Renal cortical epithelial cell (primary cell): ENCODE measurements at places on chromosomes 2 and 18. TPM values are rescaled to one million over a fixed set of nuclear protein-coding genes. Genes with fewer than 3 reads are reported as not detected.
A peak's percentile ranks its signal among the peaks of the same experiment; 100 is the strongest.

The EMILIN1 gene
- 0.30 and 0.69 TPM in 2 replicates for total RNA-seq

The ZC3H8 gene
- 9.9 and 11.2 TPM in 2 replicates for total RNA-seq

The SULT1C4 gene
- 37.2 and 47.7 TPM in 2 replicates for total RNA-seq

The ADGRF3 gene
- total RNA-seq, result 0.10 TPM in 1 of 2 replicates, not detected in the other

The FOSL2 gene
- total RNA-seq, result 128 and 349 TPM in 2 replicates

The RND3 gene
- 208 and 316 TPM in 2 replicates for total RNA-seq

The CHST9 gene
- total RNA-seq, result 4.5 and 44.3 TPM in 2 replicates

The ECEL1 gene
- total RNA-seq, result 0.65 TPM in 1 of 2 replicates, not detected in the other

The NUP35 gene
- total RNA-seq, result 16.1 and 18.8 TPM in 2 replicates

The ALPI gene
- not detected in 2 replicates for total RNA-seq

The SDC1 gene
- 132 and 222 TPM in 2 replicates for total RNA-seq

DNA sequence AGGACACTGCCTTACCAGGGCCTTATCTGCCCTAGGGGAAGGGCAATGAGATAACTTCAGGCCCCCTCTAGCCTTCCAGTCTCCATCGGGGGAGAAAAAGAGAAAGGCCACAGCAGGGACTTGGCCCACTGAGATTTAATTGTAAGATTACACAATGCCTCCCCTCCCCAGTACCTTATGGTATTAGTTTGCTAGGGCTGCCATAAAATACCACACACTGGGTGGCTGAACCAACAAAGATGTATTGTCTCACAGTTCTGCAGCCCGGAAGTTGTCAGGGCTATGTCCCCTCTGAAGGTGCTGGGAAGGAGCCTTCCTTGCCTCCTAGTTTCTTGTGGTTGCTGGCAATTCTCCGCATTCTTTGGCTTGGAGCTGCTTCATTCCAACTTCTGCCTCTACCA lies 34.8 kb upstream of the SPATA3 start:
- peak; percentile 59 for DNase-seq

DNA sequence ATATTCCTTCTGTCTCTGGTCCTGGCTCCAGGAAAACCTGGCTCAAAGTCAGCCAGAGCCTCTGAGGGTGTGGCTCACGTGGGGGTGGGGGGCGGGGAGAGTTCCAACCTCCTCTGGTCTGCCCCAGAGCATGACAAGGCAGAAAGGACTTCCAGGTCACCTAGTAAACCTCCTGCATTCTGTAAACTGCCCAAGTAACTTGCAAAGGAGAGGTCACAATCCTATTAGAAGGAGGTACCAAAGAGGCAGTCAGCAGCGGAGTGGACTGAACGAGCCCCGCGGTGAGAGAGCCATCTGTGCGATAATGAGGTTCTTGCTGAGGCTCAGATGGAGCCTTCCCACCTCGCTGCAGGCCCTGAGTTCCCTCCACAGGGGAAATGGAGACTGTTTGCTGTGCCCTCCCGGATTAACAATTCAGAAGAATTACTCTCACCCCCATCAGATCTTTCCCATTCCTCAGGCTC lies 58.9 kb upstream of the GATA6 start:
- DNase-seq, result no peak

GRCh38 chr2:158305501-158305900 lies 151.1 kb downstream of the CCDC148 start:
- no peak for DNase-seq

DNA sequence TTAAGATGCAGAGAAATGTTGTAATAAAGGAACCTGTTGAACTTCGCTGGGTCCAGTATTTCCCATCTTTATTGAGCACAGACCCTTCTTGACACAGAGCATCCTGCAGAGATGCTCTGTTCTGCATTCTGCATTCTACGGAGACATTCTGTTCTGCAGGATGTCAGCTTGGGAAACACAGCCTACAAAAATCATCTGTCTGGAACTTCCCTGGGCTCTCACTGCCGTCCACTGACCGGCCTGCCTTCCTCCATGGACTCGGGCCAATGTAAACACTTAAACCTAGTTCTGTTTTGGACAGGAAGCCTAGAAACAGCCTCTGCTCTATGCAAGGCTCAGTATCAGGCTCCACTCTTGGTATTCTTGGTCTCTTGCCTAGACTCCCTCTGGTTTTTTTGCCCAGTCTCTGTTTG lies 90.0 kb upstream of the PPP1CB start:
- DNase-seq, result peak; percentile 91

- DNase-seq, result peak; percentile 86
These were observed 80.4 kb downstream of the SH3RF3 start for GRCh38 chr2:109209412-109209811.

GRCh38 chr2:43034921-43035320 lies 191.5 kb downstream of the ZFP36L2 start:
- no peak for DNase-seq

- no peak for DNase-seq
These were observed 24.2 kb downstream of the LIPG start for GRCh38 chr18:49585781-49586663.

DNA sequence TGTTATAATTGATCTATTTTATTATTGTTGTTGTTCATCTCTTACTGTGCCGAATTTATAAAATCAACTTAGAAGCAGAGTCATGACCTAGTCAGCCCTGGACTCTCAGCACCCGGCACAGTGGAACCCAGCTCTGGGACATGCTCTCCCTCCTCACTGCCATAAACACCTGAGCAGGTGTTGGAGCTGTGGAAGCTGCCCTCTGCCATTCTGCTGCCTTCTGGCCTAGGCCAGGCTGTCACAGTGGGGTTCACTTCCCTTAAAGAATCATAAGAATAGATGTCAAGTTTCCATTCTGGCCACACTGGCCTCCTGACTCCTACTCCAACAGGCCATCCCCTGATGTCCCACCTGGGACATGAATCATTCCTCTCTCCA lies 192.2 kb downstream of the ZFP36L2 start:
- no peak for DNase-seq

DNA sequence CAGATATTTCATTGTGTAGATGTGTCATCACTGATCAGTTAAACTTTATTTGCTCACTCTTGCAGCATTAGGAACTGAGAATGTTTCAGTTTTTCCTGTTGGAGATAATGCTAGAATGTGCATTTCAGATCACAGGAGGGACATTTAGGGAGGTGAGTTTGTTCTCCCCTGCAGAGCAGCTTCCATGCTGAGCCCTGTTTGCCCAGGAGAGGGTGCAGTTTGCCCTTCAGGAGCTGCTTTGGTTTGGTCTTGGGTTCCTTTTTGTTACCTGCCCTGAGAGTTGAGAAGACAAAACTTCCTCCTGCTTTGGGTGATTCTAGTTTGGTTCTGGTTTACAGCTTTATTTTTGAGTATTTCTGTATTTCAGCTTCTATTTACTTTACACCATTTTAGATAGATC lies 49.9 kb downstream of the DGKD start:
- DNase-seq, result peak; percentile 53

- DNase-seq, result no peak
These were observed 53.3 kb upstream of the COL5A2 start for GRCh38 chr2:189232759-189233406.

- peak; percentile 45 for DNase-seq
These were observed 12.9 kb upstream of the GLI2 start for GRCh38 chr2:120722568-120723421.

GRCh38 chr2:127479219-127479825 lies 47.0 kb downstream of the IWS1 start:
- peak; percentile 74 for DNase-seq

DNA sequence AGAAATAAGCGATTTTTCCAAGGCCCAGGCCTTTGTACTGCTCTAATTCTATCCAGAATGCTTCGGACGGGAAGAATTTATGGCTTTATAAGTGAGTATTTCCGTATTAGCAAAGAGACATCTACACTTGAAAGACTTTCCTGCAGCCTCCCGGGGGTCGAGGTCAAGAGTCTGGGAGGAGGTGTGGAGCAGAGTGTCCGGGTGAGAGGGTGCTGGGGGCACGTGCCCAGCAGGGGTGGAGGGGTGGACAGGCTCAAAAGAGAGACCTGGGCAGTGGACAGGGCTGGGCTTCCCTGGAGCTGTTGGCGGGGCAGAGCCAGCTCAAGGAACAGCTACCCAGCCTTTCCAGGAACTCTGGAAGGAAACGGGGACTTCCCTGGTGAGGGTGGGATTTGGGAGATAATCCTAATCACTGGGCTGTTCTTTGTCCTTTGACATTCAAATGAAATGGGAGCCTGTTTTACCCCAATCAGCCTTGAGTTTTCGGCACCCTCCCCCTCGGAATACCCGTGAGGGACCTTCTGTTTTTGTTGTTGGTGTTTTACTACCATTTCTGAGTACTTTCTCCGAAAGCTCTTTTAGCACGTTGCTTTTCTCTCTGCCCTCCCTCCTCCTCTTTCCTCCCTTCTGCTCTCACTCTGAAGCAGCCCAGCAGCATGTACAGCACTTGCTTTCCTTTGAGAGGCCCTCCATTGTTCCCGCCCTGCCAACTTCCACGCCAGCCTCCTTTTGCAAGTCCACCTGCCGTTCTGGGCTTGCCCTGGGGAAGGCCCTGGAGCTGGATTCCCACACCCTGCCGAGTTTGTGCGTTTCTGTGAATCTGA lies 164.7 kb downstream of the AGAP1 start:
- DNase-seq, result no peak

GRCh38 chr18:48948112-48949049 lies 2.4 kb downstream of the SMAD7 start:
- no peak for DNase-seq

GRCh38 chr2:32558492-32558891 lies 69.4 kb upstream of the TTC27 start:
- DNase-seq, result no peak

DNA sequence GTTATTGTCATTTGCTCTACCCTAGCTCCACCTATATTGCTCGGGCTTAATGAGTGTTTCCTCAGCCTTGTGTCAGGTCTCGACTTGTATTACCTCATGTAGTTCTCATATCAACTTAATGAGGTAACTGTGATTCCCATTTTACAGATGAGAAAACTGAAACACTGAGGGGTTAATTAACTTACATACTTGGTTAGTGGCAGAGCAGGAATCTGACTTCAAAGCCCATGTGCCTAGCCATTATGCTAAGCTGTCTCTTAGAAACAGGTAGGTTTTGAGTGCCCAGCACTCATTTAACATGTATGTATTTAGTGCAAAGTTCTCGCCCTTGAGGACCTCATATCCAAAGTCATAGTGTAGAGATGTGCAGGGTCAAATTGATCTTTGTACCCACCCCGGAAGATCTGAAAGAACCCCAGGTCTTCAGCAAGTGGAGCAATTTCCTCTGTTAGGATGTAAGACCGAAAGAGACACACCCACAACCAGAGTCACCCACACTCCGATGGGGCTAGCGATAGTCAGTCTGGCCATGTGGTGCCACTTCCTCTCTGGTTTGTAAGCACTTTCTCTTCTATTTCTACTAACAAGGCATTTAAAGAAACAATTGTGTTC lies 121.0 kb upstream of the SLC39A10 start:
- no peak for DNase-seq

DNA sequence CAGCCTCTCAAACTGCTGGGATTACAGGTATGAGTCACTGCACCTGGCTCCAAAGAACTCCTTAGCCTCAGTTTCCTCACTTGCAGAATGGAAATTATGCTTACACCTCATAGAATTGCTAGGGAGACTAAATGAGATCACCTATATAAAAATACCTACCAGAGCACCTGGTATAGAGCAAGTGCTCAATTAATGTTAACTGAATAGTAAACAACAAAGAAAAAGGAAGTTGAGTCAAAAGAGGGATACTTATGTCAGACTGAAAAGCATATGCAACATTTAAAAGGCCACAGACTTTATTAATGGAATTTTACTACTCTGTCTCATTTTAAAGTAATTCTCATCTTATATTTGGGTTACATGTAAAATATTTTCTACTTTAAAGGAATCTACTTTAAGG lies 138.3 kb upstream of the SMAD7 start:
- no peak for DNase-seq

- no peak for DNase-seq
These were observed 157.6 kb downstream of the ARL6IP6 start for GRCh38 chr2:152875701-152876695.

- DNase-seq, result peak; percentile 67
These were observed 589 bp upstream of the DAW1 start for GRCh38 chr2:227870710-227871374.

- no peak for DNase-seq
These were observed 186.9 kb downstream of the MYO1B start for GRCh38 chr2:191432121-191432520.

GRCh38 chr2:49753344-49753985 lies 599.1 kb upstream of the FSHR start:
- DNase-seq, result peak; percentile 43

DNA sequence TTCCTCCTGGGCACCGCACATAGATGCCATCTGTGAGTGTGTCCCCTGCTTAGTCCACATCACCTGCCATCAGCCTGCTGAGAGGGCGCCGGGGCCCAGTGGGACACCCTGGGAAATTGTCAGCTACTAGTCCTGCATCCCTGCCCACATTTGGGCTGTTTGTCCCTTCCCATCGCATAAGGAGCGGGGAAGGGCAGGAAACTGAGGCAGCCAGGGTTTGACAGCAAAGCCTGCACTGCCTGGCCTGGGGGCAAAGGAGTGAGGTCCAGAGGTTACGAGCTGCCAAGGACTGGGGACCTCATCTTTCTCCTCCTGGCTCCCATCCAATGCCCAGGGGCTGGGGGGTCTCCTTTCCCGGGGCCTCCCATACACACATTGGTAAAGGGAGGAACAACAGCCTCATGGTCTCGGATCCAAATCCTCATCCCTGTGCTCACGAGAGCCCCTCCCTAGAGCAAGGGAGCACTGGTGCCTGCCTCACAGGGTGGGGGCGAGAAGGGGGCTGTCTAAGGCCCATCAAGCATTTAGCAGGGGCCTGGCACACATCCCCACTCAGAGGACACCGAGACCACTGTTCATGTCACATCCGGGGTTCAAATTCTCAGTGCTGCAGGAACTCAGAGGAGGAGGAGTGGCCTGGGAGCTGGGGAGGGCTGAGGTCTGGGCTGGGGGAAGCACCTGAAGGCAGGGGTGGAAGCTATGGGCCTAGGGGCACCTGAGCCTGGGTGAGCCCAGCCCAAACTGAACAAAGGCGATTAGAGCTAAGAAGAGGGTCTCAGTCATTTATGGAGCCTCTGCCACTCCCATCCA lies 113.8 kb downstream of the SMAD7 start:
- DNase-seq, result no peak

GRCh38 chr2:54149638-54150441 lies 34.4 kb downstream of the ACYP2 start:
- no peak for DNase-seq

DNA sequence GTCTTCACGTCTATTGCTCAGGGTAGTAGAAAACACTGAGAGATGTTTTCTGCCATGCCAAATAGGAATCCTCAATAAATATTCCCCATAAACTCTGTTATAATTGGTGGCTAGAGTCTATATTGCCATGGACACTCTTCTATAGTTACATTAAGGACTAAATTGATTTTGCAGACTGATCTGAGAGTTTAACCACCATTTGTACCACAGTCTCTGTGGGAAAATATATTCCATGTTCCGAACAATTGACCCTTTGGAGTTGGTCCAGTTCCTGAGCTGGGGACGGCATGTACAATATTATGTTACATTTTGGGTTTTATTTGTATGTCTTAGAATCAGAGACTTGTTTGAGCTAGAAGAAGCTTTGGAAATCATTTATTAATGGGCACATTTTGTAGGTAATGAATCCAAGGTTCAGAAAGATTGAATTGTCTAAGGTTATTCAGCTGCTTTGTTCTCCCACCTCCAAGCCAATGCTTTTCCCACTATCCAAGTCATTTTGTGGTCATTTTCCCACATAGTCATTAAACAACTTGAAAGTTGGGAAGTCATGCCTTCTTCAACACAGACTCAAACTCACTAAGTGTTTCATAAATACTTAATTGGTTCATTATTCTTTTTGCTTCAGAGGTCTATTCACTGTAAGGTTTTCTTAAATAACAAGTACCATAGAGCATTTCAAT lies 5.1 kb upstream of the PPP1CB start:
- DNase-seq, result peak; percentile 59
